ENCODE measurements at places on chromosomes 11 and 22. TPM values are rescaled to one million over a fixed set of nuclear protein-coding genes. Genes with fewer than 3 reads are reported as not detected.

DNA sequence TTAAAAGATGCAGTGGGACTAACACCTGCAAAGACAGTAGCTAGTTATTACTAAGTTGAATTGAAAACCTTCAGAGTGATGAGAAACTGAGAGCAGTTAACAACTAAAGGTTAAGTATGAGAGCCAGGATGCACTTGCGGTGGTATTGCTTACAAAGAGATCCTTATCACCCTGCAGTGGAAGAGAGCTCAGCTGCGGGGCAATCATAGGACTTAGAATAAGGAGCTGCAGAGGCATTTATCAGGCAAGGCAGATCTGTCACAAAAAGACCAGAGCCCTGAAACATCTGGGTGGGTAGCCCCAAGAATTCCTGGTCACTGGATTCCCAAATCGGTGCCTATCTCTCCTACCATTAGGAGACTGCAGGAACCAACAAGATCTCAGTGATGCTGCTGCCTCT lies 34.3 kb upstream of the CFAP300 start:
- DNase-seq: no peak

- DNase-seq: peak; percentile 52
Observed at GRCh38 chr11:18065572-18065971, 19.5 kb upstream of the TPH1 start.

NCF4 gene
- total RNA-seq: 8.5 TPM

GRCh38 chr22:48434156-48434867 lies 1393.4 kb downstream of the BRD1 start:
- DNase-seq: no peak

DNA sequence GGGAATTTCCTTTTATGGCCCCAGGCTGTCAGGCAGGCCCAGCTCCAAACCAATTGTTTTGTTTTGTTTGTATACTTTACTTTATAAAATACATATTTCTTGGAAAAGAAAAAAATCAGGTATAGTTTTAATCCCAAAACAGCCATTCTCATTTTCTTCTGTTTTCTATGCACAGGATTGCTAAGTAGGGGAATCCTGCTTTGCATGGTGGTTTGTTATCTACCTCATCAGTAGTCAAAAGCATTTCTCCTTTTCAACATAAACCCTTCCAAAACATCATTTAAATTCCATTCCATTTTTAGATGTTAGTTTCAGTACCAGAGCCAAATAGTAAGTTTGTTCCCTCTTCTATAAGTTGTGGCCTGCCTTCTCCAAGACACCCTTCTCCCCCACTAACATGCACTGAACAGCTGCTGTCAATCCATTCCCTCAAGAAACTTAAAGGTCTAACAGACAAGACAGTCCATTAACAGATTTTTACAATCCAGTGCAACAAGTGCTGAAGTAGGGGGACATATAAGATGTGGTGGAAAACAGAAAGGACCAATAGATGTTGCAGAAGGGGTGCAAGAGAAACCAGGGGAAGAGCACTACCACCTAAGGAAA lies 3.7 kb downstream of the ILK start:
- peak; percentile 12 for DNase-seq

- DNase-seq: peak; percentile 56
Observed at GRCh38 chr22:30332994-30333706, 6.4 kb upstream of the TBC1D10A start.

DNA sequence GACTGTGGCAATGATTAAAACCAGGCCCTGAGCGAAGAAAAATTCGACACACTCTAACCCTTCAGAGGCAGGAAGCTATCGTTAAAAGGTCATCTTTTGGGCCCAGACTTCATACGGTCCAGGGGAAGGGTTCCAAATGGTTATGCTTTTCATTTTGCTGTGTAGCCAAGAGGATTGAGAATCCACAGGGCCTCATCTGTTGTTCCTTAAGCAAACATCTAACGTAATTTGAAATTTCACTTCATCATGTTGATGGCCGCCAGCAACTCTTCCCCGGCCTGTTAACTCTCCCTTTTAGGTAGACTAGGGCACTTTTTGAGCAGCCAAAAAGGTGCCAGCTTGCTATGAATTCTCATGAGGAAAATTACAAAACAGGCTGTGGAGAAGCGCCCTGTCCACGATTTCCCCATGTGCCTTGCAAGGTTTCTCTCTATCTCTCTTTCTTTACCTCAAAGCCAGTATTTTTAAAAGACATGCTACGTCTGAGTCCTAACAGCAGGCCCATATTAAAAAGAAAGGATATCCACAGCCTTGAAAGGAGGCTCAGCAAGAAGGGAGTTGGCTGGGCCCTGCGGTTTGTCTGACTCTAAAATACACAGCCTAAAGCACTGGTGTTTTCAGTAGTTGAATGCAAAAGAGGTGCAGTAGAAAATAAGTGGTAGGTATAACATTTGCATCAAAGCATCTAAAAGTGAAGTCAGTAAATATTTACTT lies 356.3 kb upstream of the NARS2 start:
- no peak for DNase-seq

DNA sequence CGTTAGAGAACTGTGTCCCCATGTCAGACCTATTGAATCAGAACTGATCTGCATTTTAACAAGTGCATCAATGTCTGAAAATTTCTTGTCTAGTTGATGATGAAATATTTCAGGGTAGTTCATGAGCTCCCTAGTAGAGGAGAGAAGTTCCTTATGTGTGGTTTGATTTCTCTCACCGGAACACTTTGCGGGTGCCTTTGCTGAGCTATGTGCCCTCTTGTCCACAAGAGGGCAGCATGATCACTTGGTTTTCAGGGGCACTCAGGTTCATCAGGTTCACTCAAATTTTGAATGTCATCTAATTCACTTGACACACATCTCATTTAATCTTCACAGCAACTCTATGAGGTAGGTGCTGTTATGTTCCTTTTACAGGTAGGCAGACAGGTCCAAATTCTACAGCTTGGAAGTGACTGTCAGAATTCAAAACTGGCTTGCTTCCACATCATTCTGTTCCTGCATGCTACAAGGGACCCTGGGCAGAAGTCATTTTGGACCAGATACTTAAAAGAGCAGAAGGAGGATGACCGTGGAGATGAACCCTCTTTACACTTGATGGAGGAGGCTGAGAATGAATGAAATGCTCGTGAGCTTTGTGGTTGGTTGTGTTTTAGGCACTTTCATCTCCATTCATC lies 55.6 kb downstream of the P4HA3 start:
- peak; percentile 60 for DNase-seq

IGHMBP2 gene
- total RNA-seq: 16.6 TPM

- DNase-seq: no peak
Observed at GRCh38 chr11:86775361-86775760, 25.0 kb upstream of the PRSS23 start.

DNA sequence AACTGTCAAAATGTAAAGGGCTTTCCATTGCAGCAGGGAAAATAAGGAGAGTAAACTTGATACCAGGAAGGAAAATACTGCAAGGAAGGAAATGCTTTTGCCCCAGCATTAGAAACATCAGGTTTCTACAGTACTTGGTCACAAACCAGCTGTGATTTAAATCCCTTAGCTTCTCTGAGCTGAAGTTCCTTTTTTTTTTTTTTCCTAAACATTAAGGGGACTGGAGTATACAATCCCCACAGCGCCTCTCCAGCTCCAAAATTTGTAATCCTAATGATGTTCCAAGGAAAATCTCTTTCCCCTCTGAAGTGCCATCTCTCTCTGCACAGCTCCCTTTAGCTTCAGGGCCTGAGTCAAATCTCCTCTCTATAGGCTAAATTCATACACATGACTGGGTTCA lies 220.5 kb upstream of the PITPNB start:
- no peak for DNase-seq

- DNase-seq: no peak
Observed at GRCh38 chr11:64482588-64482987, 108.4 kb upstream of the SLC22A12 start.

DNA sequence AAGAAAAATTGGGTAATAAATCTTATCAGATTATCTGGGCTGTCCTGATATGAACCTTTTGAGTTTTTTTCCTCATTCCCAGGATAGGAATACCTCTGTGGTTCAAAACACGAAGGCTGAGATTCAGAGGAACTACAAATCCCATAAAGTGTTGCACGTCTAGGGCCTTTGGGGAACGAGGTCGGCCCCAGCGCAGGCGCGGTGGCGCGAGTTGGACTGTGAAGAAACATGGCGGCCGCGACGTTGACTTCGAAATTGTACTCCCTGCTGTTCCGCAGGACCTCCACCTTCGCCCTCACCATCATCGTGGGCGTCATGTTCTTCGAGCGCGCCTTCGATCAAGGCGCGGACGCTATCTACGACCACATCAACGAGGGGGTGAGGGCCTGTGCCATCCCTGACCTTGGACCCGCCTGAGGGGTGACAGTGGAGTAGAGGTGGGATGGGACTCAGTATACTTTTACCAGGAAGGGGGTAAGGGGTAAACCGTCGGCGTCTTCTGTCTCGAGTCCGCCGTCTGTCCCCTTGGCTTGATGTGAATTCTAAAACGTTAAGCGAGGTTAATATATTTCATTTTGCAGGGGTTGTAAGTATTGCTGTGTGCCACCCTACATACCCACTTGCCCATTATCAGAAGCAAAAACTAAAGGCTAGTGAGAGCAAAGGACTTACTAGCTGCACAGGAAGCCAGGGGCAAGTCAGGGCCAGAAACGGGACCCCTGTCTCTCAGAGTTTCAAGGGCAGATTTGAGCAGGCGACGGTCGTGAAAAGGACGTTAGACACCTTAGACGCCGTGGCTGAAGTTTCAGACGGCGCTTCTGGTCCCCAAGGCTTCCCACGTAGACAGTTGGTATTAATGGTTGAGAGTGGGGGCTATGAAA lies at the start of gene UQCR10:
TSS of gene UQCR10 (plus strand) at position 199 of the 881 bp plus-strand sequence. CDS start at position 229, 30 bp downstream.
- DNase-seq: peak; percentile 93

DERL3 gene
- total RNA-seq: 9.1 TPM

FXYD2 gene
- total RNA-seq: 1.5 TPM

DNA sequence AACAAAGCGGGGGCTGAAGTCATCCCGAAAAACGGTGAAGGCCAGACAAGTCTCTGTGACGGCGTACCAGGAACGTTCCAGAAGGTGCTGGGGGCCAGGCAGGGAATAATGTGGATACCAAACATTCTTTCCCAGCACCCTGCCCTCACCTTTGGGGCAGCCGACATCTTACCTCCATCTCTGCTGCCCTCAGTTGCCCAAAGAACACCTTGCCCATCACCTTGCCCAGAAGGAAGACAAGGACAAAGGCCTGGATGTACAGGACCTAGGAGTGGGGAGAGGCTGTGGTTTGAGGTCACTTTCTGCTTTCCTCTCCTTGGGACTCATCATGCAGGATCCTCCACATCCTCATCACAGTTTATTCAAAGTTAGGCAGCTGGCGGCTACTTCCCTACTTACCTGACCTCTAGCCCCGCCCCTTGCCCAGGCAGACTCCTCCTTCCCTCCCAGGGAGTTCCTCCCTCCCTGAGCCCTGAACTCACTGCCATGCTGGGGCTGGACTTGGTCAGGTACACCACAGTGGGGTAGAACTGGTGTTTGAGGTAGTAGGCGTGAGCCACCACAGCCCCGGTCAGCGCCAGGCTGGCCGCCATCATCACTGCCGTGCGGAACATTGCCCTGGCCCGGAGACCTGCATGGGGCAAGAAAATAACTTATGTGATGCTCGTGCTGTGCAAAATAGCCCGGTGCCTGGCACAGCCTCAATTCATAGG lies 1.2 kb downstream of the SYVN1 start:
- peak; percentile 94 for DNase-seq

DNA sequence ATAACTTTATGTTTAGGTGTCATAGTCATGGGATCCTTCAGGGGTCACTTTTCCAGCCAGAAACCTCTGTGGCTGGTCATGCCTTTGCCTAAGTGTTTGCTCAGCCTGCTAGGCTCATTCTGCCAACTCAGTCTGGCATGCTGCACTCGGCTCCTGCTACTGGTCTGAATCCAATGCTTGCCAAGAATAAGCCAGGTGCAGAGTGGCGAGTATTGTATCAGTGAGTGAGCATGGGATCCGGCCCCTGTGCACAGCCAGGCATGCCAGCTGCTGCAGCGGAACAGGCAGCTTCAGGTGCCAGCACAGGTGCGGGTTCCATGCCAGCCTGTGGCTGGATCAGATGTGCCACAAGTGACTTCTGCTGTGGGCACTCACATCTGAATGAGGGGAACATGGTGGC lies 1269.3 kb upstream of the CNTN5 start:
- no peak for DNase-seq

All from colonic mucosa (tissue), 4 donors.